NCI-H510A treated with DMSO at 0.1 percent for 48 hours (cell line): ENCODE measurements at places on chromosomes 3 and 15.

DNA sequence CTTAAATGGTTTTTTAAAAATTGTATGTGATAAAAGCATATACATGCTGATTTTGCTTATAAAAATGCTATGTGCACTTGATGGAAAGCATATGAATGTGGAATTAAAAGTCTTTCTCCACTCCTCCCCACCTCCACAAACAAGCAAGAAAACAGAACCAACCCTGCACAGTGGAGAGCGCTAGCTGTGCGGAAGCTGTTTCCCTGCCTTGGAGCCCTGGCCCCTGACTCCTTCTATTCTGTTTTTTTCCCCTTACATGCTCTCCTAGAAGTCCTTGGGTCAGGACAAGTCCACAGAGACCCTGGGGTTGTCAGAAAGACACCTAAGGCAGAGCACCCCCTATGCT is 64.2 kb downstream of the BOC start:
- DNase-seq = peak; percentile 7

DNA sequence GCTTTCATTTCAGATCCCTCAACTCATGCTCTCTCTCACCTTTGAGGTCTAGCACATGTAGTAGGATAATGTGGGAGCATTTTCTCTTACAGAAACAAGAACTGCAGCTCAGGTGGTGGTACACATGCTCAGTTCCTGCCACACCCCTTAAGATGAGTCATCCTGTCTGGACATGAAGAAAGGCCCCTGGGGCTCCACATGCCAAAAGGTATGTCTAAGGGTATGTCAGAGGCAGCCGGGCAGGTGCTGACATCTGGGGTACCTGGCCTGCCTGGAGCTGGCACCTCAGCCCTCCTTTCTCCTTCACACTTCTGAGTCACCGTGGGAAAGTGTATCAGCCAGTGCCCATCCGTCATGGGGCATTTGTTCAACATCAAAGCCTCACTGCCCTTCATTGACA is 209.9 kb downstream of the OCA2 start:
- no peak for DNase-seq

DNA sequence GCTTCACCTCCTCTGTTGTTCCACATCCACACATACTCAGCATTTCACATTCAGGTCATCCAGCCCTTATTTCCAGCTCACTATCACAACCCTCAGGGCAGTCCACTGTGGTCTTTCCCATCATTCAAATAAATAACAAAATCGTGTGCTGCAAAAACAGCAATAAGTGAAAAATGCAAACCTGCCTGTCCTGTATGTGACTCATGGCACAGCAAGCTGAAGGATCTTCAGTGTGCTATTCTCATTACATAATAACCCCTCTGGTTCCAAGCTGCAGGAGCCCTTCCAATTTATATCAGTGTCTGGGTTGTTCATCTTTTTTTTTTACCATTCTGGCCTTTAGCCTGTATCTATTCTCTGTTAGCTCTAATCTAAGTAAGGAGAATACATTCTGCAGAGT is 185.3 kb upstream of the UBE2E2 start:
- DNase-seq = no peak

- no peak for DNase-seq
Measured at GRCh38 chr3:53073553-53074365, 27.9 kb upstream of the SFMBT1 start.

GRCh38 chr3:98038876-98039275 is 3.8 kb upstream of the GABRR3 start:
- no peak for DNase-seq

DNA sequence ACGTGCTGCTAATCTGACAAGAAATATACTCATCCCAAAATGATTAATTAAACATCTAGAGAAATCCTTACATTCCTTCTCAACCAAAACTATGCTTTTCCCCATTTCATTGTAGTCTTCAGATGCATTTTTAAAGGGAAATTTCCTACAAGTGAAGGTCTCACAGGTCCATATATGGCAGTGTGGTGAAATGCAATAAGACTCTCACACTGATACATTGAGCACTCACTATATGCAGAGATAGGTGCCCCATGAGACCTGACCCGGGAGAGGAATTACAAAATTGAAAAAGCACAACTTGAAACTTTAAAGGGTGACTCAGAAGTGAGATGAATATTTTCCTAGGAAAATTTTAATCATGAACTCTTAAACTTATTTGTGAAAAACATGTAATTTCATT is 629.2 kb upstream of the NAALADL2 start:
- no peak for DNase-seq

- DNase-seq = no peak
Measured at GRCh38 chr15:39855400-39855799, 64.7 kb downstream of the GPR176 start.

DNA sequence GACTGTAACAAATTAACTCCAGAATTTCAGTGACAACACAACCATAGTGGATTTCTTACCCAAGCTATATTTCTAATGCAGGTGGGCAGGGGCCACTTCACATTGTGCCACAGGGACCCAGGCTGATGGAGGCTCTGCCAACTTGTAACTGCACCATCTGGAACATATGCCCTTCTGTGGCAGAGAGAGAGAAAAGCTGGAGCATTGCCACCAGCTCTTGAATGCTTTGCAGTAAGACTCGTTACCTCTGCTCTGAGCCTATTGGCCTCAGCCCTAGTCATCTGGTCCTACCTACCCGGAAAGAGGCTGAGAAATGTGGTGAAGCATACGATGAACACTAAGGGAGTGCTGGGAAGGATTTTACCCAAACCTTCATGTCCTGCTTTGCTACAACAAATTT is 587.1 kb downstream of the ZNF385D start:
- no peak for DNase-seq

- DNase-seq = no peak
Measured at GRCh38 chr3:142613491-142613890, 17.3 kb downstream of the PLS1 start.

DNA sequence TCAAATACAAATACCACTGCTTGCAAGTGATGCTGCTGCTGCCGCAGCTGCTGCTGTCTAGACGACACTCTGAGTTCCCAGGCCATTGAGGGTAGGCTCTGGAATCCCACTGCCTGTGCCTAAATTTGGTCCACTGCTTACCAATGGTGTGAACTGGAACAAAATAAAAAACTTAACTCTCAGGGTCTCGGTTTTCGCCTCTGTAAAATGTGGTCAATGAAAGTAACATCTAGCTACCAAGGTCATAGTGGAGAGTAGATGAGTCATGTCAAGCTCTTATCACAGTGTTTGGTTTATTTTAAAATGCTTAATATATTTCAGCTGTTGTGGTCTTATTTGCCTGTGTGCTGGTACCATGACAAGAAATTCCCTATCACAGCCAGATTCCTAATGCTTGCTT is 299.3 kb downstream of the CLSTN2 start:
- no peak for DNase-seq
